Activated T-helper 1 cell treated with anti-CD3 and anti-CD28 coated beads, Interleukin-12 subunit alpha, Interleukin-12 subunit beta, Interleukin-2, Interleukin-4 antibody, amounts not matched to agents 30 ng/mL and 10 ng/mL and 1 ng/mL, durations not matched to agents 14 hours and 24 hours and 36 hours (primary cell): ENCODE measurements at places on chromosomes 12 and 14.

- no peak for DNase-seq
These were observed 64.5 kb upstream of the SSTR1 start for GRCh38 chr14:38143170-38143569.

GRCh38 chr12:90959538-90960139 lies 4.7 kb upstream of the CCER1 start:
- no peak for DNase-seq

GRCh38 chr14:22955702-22956569 lies 954 bp downstream of the HAUS4 start:
- DNase-seq, result no peak

- peak; percentile 100 for DNase-seq
These were observed 16.3 kb upstream of the DYNC1H1 start for GRCh38 chr14:101947904-101948665.

DNA sequence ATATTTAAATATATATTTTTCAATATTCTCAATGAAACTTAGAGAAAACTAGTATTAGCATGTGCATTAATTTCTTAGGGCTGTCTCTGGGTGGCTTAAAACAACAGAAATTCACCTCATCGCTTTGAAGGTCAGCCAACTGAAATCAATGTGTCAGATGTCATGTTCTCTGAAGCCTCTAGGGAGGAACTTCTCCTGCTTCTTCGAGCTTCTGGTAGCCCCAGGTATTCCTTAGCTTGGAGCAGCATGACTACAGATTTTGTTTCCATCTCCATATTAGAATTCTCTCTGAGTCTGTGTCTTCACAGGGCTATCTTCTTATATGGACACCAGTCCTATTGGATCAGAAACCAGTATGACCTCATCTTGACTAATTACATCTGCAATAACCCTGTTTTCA lies 221.5 kb downstream of the PDZRN4 start:
- no peak for DNase-seq

DNA sequence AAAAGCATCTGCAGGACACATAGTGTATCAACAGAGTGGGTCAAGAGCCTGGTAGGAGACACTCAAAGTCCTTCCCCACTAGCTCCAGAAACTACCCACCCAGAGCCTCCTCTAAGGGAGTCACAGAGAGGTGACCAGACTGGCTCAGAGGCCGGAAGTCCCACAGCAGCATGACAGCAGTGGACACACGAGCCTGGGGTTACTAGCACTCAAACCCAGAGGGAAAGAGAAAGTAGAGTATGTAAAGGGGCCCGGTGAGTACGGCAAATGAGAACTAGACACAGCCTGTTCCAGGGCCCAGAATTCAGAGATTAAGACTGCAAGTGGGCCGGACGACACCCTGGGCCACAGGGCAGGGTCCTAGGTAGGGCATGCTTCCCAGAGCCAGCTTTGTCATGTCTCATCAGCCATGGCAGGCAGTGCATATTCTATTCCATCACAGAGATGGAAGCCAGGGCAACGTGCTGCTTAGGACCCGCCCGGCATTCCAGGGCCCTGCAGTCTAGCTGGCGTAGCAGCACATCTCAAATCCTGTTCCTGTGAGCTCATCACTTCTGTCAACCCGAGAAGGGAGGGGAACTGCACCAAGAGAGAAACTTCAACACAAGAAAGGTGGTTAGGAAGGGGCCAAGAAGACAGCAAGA lies 4.2 kb downstream of the IFFO1 start:
- no peak for DNase-seq

- DNase-seq, result no peak
These were observed 47.0 kb downstream of the C12orf50 start for GRCh38 chr12:87982208-87982607.

DNA sequence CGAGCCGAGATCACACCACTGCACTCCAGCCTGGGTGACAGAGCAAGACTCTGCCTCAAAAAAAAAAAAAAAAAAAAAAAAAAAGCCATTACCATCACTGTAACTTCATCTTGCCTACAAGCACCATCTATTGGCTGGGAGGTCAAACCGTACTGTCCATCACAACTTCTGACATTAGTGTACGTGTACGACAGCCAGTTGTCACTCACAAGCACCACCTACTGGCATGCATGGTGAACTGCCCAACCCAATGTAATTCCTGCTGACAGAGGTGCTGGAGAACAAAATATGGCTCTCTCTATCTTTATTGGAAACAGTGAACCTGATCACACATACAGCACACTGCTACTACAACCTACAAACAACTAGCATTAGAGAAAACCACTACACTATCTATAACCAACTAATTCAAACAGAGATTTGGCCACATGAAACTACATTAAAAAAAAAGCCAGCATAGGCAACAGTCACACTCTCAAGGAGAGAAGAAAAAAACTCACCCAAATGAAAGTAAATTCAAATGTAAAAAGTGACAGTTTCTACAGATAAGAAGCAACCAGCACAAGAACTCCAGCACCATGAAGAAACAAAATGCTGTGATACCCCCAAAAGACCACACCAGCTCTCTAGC lies 82.3 kb downstream of the PUS7L start:
- DNase-seq, result no peak

DNA sequence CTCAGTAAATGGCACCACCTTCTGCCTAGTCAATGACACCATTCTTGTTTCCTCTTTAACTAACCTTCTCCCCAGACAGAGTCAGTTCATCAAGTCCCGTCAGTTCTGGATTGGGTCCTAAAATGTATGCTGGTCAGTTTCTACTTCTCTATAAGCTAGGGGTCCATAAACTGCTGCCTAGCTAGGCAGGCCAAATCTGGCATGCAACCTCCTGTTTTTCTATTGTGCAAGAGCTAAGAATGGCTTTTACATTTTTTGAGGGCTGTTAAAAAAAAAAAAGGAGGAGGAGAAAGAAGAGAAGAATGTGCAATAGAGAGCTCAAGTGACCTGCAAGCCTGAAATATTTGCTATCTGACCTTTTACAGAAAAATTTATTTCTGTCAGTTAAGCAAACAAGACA lies 6.4 kb upstream of the TMED10 start:
- no peak for DNase-seq

GRCh38 chr12:96210376-96211055 lies 16.3 kb downstream of the ELK3 start:
- peak; percentile 33 for DNase-seq

DNA sequence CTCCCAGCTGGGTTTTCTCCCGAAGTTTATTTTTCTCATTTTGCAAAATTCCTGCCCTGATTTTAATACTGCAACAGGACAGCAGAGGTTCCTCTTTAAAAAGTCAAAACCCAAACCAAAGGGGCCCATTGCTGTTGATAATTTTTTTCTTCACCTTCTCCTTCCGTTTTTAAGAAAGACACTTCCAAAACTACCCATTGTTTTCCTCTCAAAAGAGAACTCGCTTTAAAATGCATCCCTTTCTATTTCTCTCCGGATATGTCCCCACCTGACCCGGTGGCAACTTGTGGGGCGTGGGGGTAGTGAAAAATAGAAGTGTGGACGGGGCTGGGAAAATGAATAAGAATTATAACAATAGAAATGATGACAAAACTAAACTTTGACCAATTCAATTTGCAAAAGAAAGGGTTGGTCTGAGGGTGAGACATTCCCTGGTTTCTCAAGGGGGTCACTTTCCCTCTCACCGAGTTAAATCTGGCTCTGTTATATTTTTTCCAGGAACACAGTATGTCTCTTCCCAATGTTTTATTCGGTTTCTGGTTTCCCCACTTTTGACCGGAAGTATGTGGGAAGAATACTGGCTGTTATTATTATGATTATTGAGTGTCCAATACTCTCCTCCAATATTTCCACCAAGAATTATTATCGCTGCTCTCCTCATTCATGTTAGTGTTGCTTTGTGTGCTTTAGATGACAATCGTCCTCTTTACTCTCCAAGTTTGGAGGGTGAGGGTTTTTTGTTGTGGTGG lies 4.1 kb upstream of the TBX5 start:
- DNase-seq, result no peak

- DNase-seq, result no peak
These were observed 431.1 kb downstream of the KCNH5 start for GRCh38 chr14:62614122-62614521.

GRCh38 chr14:77264466-77265186 lies 6.4 kb downstream of the NGB start:
- DNase-seq, result no peak
